Activated T-helper 1 cell treated with anti-CD3 and anti-CD28 coated beads, Interleukin-12 subunit alpha, Interleukin-12 subunit beta, Interleukin-2, Interleukin-4 antibody, amounts not matched to agents 30 ng/mL and 10 ng/mL and 1 ng/mL, durations not matched to agents 14 hours and 24 hours and 36 hours (primary cell): ENCODE measurements at places on chromosomes 7 and 10. TPM values are rescaled to one million over a fixed set of nuclear protein-coding genes. Genes with fewer than 3 reads are reported as not detected.

DNA sequence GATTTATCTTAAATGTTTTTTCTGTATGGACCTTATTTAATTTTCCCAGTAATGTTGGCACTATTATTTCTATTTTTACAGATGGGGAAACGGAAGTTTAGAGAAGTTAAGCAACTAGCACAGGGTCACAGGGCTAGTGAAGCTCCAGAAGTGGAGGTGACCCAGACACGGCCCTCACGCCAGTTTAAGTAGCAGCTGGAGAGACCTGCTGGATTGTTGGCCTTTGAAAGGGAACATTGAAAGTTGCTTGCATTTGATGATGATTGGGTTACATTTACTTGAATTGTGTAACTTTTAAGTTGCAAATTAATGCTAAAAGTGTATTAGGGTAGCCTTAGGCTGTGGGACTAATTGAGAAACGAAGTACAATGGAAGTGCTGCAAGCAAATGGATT lies 25.6 kb downstream of the CDK14 start:
- H3K4me3 ChIP-seq = no peak overlapping the region
- H3K4me1 ChIP-seq = peaks cover 10% of the 10 kb centered on the region
- peaks cover 2% of the 10 kb centered on the region for H3K27me3 ChIP-seq

- no peak overlapping the region for H3K4me3 ChIP-seq
- H3K27me3 ChIP-seq = peaks cover 6% of the 10 kb centered on the region
- H3K36me3 ChIP-seq = no peaks in the 10 kb centered on the region
- DNase-seq = no peak
- H3K27ac ChIP-seq = no peak overlapping the region
Observed at GRCh38 chr10:100065084-100065660, 16.5 kb downstream of the CPN1 start.

The SLC18A3 gene
- not detected in 2 replicates for total RNA-seq

The CCM2 gene
- 59.2 and 65.5 TPM in 2 replicates for total RNA-seq

GRCh38 chr7:85829817-85830432 lies 643.1 kb upstream of the SEMA3D start:
- no peak overlapping the region for H3K27ac ChIP-seq
- no peaks in the 10 kb centered on the region for H3K4me1 ChIP-seq
- no peaks in the 10 kb centered on the region for H3K36me3 ChIP-seq
- H3K27me3 ChIP-seq = no peaks in the 10 kb centered on the region
- DNase-seq = no peak

DNA sequence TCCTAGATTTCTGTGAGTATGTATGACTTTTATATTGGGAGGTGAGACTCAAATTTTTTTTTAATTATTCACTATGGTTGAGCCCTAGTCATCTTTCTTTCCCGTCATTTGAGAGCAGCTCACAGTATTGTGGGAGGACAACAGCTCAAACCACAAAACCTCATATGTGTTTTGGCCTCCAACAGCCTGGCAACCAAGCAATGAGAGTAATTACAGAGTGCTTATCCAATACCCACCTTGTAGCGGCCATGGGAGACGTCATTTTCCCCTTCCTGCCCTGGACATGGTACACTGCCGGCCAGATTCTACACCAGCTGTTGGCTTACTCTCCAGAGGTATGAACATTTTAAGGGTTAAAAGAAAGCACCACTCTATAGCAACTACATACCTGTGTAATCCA lies 49.1 kb downstream of the DOCK4 start:
- H3K27me3 ChIP-seq = peaks cover 8% of the 10 kb centered on the region
- H3K4me1 ChIP-seq = no peaks in the 10 kb centered on the region
- H3K4me3 ChIP-seq = no peak overlapping the region

DNA sequence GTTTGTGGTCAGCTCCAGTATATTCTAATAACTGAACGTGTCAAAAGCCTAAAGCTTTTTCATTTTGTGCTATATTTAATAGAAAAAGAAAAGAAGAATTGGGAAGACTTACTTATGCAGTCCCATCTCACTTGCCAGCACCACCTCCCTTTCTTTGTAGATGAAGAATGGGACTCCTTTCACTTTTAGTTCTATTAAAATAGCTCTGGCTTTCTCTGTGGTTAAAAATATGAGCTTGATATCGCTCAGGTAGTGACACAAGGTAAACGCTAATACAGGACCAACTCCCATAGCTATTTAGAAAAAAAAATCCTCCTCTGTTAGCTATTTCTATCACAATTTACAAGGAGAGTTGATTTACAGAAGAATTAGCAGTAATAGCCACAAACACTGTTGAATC lies 176.8 kb downstream of the PDE1C start:
- no peak overlapping the region for H3K4me3 ChIP-seq
- H3K4me1 ChIP-seq = no peaks in the 10 kb centered on the region
- H3K36me3 ChIP-seq = no peaks in the 10 kb centered on the region
- no peak for DNase-seq
- H3K27ac ChIP-seq = no peak overlapping the region
- H3K27me3 ChIP-seq = no peaks in the 10 kb centered on the region

DNA sequence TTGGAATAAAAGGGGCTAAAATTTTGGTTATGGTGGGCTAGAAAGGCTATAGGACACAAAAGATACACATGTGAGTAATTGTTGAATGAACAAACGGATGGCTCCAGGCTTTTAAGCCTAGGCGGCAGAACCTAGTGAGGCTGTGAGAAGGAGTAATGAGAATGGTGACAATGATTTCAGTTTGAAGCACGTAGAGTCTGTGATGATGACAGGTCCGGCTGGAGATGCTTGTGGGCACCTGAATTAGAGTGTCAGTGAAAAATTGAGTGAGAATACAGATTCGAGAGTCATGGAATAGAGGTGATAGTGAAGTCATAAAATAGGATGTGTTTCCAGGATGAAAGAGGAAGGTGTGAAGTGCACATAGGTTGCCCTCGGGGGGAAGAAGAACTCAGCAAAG lies 170.6 kb downstream of the TMEM178B start:
- H3K4me3 ChIP-seq = no peak overlapping the region
- H3K36me3 ChIP-seq = no peaks in the 10 kb centered on the region
- H3K4me1 ChIP-seq = no peaks in the 10 kb centered on the region
- H3K27me3 ChIP-seq = peaks cover 6% of the 10 kb centered on the region
- DNase-seq = no peak
- no peak overlapping the region for H3K27ac ChIP-seq

DNA sequence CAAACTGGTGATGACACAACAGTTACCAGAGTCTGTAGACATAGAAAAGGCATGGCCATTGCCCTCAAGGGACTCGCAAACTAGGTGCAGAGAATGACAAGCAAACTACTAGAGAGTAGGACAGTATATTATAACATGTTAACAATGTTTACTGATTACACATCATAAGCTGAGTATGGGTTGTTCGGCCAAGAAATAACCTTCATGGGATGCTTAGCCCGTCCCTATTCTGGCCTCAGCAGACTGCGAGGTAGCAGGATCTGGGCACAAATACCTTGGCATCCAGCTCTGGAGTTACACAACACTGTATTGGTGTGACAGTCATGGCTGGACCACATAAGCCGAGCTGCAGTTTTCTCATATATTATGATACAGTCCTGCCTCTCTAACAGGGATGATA lies 51.4 kb downstream of the ABCB4 start:
- H3K36me3 ChIP-seq = no peaks in the 10 kb centered on the region
- H3K27ac ChIP-seq = no peak overlapping the region
- no peak for DNase-seq
- H3K4me1 ChIP-seq = no peaks in the 10 kb centered on the region
- peaks cover 15% of the 10 kb centered on the region for H3K27me3 ChIP-seq
- no peak overlapping the region for H3K4me3 ChIP-seq

The ANKRD1 gene
- total RNA-seq = not detected in 2 replicates

GRCh38 chr10:24370877-24371276 lies 161.9 kb downstream of the KIAA1217 start:
- no peaks in the 10 kb centered on the region for H3K36me3 ChIP-seq
- peaks cover 15% of the 10 kb centered on the region for H3K27me3 ChIP-seq
- H3K4me3 ChIP-seq = no peak overlapping the region
- no peaks in the 10 kb centered on the region for H3K4me1 ChIP-seq
- no peak overlapping the region for H3K27ac ChIP-seq

The DNAJC12 gene
- total RNA-seq = 25.0 and 27.2 TPM in 2 replicates

GRCh38 chr10:48611133-48611532 lies 6.3 kb upstream of the ARHGAP22 start:
- H3K4me3 ChIP-seq = no peak overlapping the region
- no peaks in the 10 kb centered on the region for H3K4me1 ChIP-seq
- H3K27me3 ChIP-seq = peaks cover 17% of the 10 kb centered on the region
- no peak for DNase-seq
- H3K36me3 ChIP-seq = no peaks in the 10 kb centered on the region

GRCh38 chr10:52028523-52028858 lies 285.6 kb upstream of the DKK1 start:
- no peaks in the 10 kb centered on the region for H3K27me3 ChIP-seq
- no peaks in the 10 kb centered on the region for H3K4me1 ChIP-seq
- H3K36me3 ChIP-seq = no peaks in the 10 kb centered on the region
- no peak for DNase-seq
- H3K4me3 ChIP-seq = no peak overlapping the region

- H3K27me3 ChIP-seq = peaks cover 9% of the 10 kb centered on the region
- no peaks in the 10 kb centered on the region for H3K4me1 ChIP-seq
- no peaks in the 10 kb centered on the region for H3K36me3 ChIP-seq
Observed at GRCh38 chr7:94492601-94493000, 17.0 kb upstream of the CASD1 start.

The ZPBP gene
- not detected in 2 replicates for total RNA-seq

The NEBL gene
- total RNA-seq = 0.18 and 0.22 TPM in 2 replicates

- H3K27me3 ChIP-seq = no peaks in the 10 kb centered on the region
- DNase-seq = no peak
- no peaks in the 10 kb centered on the region for H3K4me1 ChIP-seq
- H3K4me3 ChIP-seq = no peak overlapping the region
Observed at GRCh38 chr10:111811517-111811916, 372.0 kb downstream of the GPAM start.

The GPER1 gene
- not detected in 2 replicates for total RNA-seq

DNA sequence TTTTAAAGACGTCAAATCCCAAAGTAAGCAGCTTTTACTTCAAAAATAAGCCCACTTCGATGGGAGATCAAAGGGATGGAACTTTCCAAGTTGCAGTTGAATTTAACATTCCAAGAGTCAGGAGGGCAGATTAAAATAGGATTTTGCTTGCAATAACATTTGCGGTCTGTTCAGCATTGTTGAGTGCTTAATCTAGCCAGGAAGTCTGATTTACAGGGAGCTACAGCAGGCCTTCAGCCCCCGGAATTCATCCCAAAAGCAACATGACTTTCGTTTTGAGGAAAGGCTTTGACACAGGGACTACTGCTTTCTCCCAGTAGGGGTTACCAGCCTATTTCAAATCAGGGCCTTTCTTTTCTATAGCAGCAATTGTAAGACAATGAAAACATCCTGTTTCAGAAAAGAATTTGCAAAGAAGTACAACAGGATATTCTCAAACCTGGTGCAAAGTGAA lies 279.6 kb upstream of the PITRM1 start:
- H3K27me3 ChIP-seq = peaks cover 31% of the 10 kb centered on the region
- no peak overlapping the region for H3K27ac ChIP-seq
- no peaks in the 10 kb centered on the region for H3K36me3 ChIP-seq
- no peak overlapping the region for H3K4me3 ChIP-seq
- peaks cover 34% of the 10 kb centered on the region for H3K4me1 ChIP-seq
- DNase-seq = no peak

GRCh38 chr7:39633563-39634477 lies 10.4 kb downstream of the RALA start:
- peak overlapping the region; percentile 23 for H3K4me3 ChIP-seq
- H3K36me3 ChIP-seq = peaks cover 51% of the 10 kb centered on the region
- no peaks in the 10 kb centered on the region for H3K27me3 ChIP-seq
- no peak for DNase-seq
- peak overlapping the region; percentile 49 for H3K27ac ChIP-seq

DNA sequence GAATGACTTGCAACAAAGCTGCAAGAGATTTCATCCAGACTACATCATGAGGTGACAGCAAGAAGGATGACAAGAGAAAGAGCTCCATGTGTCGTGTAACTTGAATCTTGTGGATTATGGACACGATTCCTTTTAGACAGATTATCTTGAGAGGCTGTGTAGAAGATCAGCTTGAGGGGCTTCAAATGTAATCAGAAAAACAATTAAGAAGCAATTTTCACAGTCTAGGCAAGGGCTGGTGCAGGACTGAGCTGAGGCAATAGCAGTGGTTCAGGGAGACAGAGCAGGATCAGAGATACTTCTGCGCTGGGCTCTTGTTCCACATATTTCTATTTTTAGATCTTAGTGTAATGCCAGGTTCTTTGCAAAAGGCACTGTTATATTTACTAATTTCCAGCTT lies 253.0 kb upstream of the COBL start:
- H3K27ac ChIP-seq = no peak overlapping the region
- H3K4me3 ChIP-seq = no peak overlapping the region
- no peaks in the 10 kb centered on the region for H3K27me3 ChIP-seq
- no peaks in the 10 kb centered on the region for H3K4me1 ChIP-seq
- no peak for DNase-seq

The NPY gene
- not detected in 2 replicates for total RNA-seq

The WASL gene
- 7.3 and 7.5 TPM in 2 replicates for total RNA-seq

The PDK4 gene
- total RNA-seq = not detected in 2 replicates

DNA sequence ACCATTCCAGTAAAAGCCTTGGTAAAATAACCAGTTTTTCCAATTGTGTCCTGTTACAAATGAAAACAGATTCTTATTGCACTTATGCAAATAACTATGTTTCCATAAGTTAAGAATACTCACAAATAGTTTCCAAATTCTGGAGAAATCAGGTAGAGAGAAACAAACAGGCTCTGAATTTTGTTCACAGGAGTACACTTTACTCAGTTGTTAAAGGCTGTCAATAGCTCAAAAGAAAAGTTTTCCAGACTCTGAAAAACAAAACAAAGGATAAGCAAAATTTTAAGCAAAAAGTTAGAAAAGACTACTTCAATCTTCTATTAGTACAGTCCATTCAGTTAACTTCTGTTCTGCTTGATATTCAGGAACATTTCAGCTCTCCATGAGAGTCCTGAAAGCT lies 32.8 kb upstream of the ZNF365 start:
- H3K36me3 ChIP-seq = no peaks in the 10 kb centered on the region
- H3K27me3 ChIP-seq = no peaks in the 10 kb centered on the region
- no peaks in the 10 kb centered on the region for H3K4me1 ChIP-seq
- no peak overlapping the region for H3K4me3 ChIP-seq
